ENCODE measurements at places on chromosomes 7 and 10.

- DNase-seq, result no peak
Measured at GRCh38 chr7:30709549-30709948, 27.3 kb upstream of the CRHR2 start.

- DNase-seq, result no peak
Measured at GRCh38 chr10:17214971-17215781, 12.9 kb upstream of the VIM start.

- no peak for DNase-seq
Measured at GRCh38 chr10:10684972-10685371, 332.7 kb upstream of the CELF2 start.

- no peak for DNase-seq
Measured at GRCh38 chr7:142519079-142520078, 229.9 kb upstream of the PRSS1 start.

DNA sequence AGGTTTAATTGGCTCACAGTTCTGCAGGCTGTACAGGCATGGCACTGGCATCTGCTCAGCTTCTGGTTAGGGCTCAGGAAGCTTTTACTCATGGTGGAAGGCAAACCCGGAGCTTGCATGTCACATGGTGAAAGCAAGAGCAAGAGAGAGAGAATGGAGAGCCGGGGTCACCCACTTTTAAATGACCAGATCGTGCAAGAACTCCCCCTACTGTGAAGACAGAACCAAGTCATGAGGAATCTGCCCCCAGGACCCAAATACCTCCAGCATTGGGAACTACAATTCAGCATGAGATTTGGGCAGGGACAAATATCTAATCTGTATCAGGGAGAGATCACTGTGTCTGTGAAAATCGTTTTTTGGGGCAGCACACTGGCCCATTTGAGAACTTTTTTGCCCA lies 110.0 kb upstream of the MYO3A start:
- DNase-seq, result no peak

DNA sequence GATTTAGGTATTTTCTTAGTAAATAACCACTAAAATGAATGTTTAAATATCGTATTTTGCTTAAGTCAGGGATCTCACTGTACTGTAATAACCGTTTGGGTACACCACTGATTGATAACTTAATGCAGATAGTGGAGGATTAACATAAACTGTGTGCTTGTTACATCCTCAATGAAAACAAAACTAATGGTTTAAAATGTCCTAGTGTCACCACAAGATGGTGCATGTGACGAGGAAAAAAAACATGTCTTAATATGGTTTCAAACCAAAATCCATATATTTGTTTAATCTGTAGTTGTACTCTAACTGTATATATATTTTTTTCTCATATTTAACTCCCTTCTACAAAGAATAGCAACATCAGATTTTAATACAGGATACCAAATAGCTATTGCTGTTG lies 19.2 kb downstream of the ARMC10 start:
- no peak for DNase-seq

- DNase-seq, result no peak
Measured at GRCh38 chr7:34269084-34269483, 363.7 kb downstream of the BMPER start.

GRCh38 chr10:132724446-132724845 lies 61.5 kb downstream of the NKX6-2 start:
- DNase-seq, result no peak

GRCh38 chr10:80924063-80924952 lies 386.6 kb downstream of the SH2D4B start:
- peak; percentile 2 for DNase-seq

DNA sequence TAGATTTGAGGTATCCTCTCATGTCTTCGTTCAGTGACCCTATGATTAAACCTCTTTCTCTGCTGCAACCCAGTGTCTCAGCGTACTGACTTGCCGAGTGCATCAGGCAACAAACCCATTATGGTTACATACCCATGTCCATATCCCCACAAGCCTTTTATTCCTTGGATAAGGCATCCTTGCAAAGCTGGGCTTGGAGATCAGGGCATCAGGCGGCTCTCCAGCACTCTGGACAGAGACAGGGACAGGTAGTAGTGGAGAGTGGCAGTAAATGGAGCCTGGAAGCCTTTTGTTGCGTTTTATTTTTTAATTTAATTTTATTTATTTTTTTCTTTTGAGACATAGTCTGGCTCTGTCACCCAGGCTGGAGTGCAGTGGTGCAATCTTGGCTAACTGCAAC lies 32.0 kb upstream of the NPFFR1 start:
- DNase-seq, result no peak

DNA sequence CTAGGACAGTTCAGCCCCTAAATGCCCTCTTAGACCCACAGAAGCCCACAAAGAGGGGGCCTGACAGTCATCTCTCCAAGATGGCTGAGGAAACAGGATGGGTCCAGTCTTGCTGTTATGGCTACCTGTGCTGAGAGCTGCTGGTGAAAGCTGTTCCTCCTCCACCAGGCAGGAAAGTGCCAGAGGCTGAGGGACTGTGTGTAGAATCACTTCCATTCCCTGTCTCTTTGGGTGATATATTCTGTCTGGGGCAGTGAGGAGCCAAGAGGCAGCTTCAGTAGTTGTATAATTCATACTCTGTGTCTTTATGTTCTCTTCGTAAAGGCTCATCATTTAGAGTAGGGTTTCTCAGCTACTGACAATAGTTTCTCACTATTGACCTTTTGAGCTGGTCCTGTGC lies 242.3 kb upstream of the FZD1 start:
- DNase-seq, result no peak

DNA sequence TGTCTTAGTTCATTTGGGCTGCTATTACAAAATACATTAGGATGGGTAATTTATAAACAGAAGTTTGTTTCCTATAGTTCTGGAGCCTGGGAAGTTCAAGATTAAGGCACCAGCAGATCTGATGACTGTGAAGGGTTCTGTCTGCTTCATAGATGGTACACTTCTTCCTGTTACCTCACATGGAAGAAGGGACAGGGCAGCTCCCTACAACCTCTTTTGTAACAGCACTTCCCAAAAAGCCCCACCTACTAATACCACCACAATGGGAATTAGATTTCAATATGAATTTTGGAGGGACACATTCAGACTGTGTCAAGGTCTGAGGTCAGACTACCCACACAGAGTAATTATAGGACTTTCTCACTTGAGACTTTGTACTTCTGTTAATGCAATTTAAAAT lies 260.3 kb downstream of the ARHGAP12 start:
- no peak for DNase-seq

GRCh38 chr7:21912931-21913780 lies 32.5 kb downstream of the CDCA7L start:
- no peak for DNase-seq

DNA sequence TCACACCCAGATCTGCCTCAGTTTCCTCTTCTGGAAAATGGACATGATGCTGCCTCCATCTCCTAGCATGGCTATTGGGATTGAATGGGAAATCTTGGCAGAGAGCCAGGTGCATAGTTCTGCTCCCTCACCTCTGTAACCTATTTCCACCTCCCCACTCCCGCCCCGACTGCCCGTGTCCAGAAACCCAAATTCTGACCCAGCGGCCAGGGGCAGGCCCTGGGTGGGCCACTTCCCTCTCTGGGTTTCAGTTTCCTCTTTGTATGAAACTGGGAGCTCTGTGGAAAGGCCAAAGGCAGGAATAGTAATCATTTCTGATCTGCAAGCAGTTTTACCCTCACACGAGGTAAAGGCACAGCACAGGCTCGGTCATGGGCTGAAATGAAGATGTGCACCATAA lies 74.1 kb upstream of the DUSP5 start:
- DNase-seq, result no peak

DNA sequence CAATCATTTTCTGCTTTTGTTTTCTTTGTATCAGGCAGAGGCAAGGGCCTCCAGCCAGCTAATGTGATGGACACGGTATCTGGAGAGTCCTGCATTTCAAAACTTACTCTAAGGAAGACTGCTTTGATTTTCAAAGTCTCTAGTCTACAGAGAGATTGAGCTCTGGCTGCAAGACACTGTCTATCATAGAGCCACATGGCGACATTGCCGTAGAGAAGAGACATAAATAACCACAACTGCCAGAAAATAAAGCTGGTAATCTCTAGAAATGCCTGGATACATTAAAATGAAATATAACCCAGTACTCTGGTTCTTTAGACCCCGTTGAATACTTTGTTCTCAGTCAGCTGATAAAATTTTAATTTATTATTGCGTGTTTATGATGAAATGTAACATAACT lies 90.8 kb downstream of the OTUD1 start:
- DNase-seq, result no peak

- DNase-seq, result no peak
Measured at GRCh38 chr10:818526-819220, 112.8 kb downstream of the LARP4B start.

DNA sequence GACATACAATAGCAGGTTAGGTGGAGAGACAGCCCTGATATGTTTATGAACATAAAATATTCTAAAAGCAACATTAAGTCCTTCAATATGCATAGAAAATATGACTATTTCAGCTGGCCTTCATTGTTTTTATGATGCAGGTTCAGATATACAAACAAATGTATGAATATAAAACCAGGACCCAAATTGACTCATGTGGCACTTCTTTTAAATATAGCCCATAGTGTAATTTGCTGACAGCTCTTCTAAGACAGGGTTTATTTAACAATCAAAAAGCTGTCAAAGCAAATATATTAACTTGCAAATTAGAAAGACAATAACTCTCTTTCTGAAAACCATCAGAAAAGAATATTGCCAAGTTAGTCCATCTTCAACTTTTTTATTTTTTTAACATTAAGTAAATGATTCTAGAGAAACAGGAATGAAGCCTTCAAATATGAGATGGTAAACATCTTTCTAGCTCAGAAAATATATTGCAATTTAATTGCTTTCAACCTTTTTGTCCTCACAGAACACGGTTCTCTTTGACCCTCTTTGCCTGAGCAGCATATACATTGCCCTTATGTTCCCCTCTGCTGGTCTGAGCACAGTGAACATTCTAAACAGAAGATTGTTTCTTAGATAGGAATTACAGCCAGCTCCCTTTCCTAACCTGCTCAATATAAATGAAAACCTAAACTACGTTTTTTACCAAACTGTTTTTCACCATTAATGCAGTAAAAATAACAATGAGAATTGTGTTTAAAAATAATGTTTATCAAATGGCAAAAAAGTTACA lies 82.8 kb downstream of the CACNA2D1 start:
- no peak for DNase-seq

DNA sequence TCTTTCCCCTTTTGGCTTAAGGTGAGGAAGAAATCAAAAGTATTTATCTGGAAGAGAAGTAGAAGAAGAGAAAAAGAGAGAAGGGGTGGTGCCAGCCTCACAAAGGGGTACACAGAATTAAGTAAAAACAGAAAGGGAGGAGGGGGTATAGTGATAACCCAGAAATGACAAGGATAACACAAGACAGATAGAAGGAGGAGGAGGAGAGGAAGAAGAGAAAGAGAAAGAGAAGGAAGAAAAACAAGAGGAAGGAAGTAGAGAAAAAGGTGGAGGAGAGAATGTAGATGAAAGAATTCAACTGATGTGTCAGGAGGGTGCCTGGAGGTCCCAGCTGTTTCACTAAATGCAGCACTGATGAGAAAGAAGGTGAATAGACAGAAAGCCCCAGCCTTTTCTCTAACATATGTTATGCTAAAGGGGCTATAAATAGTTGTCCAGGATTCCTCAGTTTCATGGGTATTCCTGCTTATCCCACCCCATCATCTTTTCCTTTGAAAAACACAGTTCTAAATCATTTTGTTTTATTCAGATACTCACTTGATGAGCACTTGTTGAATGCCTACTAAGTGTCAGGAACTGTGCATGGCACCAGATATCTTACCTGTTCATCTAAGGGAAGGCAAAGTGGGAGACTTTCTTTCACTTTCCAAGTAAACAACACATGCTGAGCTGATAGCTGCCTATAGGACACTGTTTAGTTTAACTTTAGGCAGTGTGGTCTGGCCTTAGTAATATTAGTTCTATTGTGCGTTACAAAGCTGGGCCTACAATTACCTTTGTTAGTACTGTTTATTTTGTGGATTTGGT lies 8.0 kb downstream of the SEMA3E start:
- no peak for DNase-seq

GRCh38 chr10:96996275-96996965 lies 164.3 kb downstream of the LCOR start:
- DNase-seq, result no peak

DNA sequence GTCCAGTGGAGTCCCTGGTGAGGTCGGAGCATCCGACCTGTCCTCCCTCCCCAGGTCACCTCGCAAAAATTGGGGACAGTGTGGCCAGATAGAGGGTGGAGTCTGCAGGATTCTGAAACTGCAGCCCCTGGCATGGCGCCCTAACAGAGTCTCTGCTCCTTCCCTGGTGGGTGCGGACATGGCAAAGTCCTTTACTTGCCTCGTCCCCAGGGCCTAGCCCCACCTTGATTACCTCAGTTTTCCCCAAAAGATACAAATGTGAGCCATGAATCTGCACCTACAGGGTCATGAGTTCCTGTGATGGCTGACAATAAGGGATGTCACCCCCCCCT lies 47.7 kb downstream of the NPVF start:
- DNase-seq, result no peak

- DNase-seq, result no peak
Measured at GRCh38 chr10:119466655-119467054, 75.9 kb downstream of the RGS10 start.

DNA sequence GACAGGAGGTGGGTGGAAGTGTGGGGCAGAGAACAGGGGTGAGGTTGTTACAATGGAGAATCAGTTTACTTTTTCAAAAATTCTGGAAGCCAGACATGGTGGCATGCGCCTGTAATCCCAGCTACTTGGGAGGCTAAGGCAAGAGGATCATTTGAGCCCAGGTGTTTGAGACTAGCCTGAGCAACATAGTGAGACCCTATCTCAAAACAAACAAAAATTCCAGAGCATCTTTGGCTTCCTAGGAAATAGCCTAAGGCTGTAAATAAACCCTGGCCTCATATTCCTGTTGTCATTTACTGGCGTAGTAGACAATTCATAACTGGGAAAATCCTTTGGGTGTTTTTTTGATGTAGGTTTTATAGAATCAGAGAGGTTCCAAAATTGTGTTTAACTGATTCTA lies 44.0 kb downstream of the GBF1 start:
- DNase-seq, result no peak

GRCh38 chr10:6233725-6234277 lies 31.1 kb downstream of the PFKFB3 start:
- DNase-seq, result no peak

- DNase-seq, result no peak
Measured at GRCh38 chr7:50544992-50545391, 20.2 kb downstream of the DDC start.

DNA sequence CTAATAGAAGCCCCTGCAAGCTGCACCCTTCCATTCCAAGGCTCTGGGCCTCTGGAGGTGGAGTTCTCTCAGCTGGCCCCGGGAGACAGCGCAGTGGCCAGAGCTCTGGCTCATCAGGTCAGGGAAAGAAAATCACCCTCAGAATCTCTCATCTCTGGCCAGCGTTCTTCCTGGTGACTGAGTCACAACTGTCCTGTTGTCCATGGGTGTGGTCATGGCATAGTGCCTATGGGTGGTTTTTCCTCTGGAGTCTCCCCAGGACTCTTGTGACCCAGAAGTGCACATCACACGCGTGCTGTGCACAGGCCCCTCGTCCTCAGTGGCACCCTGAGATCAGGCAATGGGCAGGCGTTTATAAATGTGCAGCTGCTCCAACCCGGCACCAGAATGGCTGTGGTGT lies 27.4 kb upstream of the FXYD4 start:
- DNase-seq, result no peak

- no peak for DNase-seq
Measured at GRCh38 chr7:24404315-24404714, 120.3 kb downstream of the NPY start.

Measured in H1 (cell line).